ENCODE measurements at places on chromosomes 5 and 9.

GRCh38 chr5:2186472-2187015, 303.8 kb upstream of the IRX4 start:
- DNase-seq: no peak

DNA sequence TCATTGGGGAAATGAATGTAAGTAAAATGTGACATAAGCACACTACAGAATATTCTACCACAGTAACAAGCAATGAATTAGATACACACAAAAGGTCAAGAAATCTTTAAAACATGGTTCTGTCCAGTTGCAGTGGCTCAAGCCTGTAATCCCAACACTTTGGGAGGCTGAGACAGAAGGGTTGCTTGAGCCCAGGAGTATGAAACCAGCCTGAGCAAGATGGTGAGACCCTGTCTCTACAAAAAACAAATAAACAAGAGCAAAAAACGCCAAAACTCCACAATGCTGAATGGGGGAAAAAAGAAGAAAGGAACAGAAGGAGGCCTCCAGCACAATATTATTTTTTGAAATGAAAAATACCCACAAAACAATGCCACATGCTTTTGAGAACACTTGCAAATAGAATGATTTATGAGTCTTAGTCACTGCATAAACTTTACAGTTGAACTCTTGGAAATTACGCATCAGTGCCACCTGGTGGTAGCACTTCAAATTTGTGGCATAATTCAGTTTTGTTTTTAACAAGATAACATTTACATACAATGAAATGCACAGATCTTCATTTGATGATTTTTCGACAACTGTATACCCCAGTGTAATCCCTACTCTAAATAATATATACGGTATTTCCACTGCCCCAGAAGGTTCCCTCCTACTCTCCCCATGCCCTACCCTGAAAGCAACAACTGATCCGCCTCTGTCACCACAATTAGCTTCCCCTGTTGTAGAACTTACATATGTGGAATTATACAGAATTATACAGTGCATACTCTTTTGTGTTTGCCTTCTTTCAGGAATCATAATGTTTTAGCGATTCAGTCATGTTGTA, 14.4 kb upstream of the SPINK4 start:
- DNase-seq: peak; percentile 70

DNA sequence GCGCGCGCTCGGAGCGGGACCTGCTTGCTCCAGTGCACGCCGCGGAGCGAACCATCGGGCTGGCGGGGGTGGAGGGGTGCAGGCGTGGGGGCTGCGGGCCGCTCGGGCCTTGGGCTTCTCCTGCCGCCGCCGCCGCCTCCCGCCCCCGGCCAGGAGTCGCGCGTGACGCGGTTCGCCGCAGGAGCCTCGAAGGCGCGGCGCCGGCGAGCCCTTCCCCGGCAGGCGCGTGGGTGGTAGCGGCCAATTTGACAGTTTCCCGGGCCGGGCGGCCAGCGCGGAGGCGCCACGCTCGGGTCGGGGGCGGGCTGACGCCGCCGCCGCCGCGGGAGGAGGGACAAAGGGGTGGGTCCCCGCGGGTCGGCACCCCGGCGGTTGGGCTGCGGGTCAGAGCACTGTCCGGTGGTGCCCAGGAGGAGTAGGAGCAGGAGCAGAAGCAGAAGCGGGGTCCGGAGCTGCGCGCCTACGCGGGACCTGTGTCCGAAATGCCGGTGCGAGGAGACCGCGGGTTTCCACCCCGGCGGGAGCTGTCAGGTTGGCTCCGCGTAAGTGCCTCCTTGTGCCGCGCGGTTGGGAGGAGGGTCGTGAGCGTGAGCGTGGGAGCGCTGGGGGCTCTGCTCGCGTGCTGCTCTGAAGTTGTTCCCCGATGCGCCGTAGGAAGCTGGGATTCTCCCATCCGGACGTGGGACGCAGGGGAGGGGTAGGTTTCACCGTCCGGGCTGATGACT, at the start of gene TJP2:
TSS of gene TJP2 (plus strand) at position 387 of the 725 bp plus-strand sequence. CDS start at position 483, 96 bp downstream.
- DNase-seq: no peak

DNA sequence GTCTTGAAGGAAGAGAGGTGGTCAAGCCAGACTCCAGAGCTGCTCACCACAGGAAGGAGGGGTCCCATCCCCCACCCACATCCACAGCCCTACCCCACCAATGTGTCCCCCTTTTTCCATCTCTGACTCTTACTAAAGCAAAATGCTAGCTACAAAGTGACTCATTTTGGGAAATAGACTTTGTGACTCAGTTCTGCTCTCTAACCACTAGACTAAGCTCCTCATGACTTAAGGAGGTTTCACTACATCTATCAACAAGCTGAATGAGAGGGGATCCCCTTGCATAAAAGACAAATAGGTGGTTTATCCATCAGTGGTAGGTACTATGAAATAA, 35.1 kb upstream of the ADRB2 start:
- DNase-seq: no peak

DNA sequence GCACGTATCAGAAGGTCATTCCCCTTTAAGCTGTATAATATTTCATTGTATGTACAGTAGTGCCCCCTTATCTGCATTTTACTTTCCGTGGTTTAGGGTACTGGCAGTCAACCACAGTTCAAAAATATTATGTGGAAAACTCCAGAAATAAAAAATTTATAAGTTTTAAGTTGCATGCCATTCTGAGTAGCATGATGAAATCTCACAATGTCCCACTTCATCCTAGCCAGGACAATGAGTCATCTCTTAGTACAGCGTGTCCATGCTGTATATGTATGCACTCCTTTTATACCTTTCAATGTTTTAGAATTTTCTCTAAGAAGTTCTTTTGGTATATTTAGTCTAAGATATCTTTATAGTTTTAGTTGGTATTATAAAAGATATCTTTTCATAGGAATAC, 115.0 kb upstream of the HAND1 start:
- DNase-seq: no peak

DNA sequence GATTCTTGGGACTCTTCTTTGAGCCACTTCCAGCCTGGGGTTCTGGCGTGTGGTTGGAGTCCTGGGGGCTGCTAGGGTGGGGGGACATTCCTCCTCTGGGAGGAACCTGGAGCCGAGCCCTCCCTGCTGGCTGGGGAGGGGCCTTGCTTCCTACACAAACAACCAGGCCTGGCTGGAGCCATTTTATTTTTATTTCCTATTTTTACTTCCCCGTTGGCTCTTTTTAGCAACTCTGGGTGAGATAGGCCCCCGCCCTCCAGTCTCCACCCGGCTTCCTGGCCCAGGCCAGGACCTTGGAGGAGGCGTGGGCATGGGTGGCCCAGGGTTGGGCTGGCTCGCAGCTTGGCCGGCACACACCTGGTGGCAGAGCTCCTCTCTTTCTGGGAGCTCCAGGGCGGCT, 15.1 kb downstream of the RXRA start:
- DNase-seq: no peak

DNA sequence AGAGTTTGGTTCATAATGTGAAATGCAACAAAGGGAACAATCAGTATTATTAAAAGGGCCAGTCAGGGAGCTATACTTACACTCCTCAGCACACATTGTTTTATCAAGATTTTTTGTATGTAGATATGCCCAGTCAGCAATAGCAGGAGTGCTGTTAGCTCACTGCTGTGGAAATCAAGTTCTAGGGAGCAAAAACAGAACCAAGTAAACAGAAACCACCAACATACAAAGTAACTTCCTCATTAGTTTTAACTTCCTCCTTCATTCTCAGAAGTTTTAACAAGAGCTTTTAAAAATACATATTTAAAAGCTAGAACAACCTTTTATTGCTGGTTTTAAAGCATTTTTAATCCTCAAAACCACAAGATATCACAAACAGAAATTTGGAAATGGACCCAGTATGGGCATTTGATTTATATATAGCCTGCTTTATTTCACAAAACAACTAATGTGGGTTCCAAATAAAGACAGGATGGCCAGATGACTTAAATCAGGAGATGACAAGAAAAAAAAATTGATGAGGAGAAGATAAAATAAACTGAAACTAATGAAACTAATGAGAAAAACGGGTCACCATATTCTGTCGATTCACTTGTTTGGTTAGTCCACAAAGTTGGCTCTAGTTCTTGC, 178.5 kb downstream of the ADAMTS12 start:
- no peak for DNase-seq

DNA sequence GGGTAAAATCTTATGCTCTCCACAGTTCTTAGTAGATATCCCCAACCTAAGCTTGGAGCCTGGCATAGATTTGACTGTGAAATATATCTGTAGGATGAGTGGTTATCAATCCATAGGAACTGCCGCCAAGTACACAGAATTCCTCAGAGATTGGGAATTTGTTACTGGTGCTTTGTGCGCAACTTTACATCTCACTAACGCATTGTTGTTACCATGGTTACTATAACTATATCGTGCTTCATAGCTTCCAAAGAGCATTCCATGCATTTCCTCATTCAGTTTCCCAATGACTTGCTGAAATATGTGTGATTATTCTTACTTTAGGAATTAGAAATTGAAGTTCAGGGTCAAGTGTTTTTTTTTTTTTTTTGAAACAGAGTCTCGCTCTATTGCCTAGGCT, 9.5 kb upstream of the GGTA1 start:
- DNase-seq: peak; percentile 10

- DNase-seq: no peak
Observed at GRCh38 chr9:92312887-92313623, 12.1 kb downstream of the NOL8 start.

- no peak for DNase-seq
Observed at GRCh38 chr5:6868171-6868570, 154.9 kb downstream of the TENT4A start.

DNA sequence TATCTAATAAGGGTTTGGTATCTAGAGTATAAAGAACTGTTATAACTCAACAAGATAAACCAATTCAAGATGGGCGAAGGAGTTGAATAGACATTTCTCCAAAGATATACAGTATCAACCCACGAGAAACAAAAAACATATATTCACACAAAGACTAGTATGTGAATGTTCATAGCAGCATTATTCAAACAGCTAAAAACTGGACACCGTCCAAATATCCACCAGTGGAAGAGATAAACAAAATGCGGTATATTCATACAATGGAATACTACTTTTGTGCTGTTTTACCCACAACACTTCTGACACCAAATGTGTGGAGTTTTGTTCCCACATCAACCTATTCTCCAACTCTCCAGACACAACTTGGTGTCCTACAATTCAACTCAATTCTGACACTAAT, 33.1 kb downstream of the EGR1 start:
- no peak for DNase-seq

DNA sequence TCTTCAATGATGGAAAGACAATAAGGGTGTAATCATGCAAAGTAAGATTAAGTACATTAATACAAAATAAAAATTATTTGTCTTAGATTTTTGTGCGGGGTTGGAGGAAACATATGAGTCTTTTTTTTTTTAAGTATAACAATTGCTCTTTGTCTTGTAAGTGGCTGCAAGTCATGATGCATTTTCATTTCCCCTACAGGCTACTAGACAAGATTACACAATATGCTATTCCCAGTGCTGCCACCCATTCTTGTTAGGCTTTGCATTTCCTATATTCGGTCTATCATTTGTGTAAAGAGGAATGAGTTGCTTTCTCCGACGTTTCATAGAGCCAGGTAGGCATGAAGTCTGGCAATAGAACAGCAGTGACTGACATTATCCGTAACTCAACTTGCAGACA, 294.2 kb upstream of the CYLC2 start:
- DNase-seq: no peak

DNA sequence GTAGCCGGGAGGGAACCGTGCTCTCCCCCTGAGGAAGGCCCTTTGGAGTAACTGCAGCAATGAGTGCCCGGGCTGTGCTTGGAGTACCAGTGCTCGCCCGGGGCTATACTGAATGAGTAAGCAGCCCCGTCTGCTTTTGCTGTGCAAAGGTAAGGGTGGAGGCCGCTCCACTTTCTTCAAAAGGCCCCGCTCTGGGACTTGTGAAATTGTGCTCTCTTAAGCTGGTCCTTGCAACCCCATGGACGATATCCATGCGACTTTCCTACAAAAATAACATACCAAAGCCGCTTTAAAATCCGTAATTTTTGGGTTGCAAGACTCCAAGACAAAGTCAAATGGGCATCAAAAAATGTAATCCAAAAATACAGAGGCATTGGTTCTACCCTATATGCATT, 578 bp upstream of the TNFAIP8 start:
- DNase-seq: no peak

All from NCI-H1417 (cell line).